ENCODE measurements at places on chromosomes 11 and 22.

- no peak for DNase-seq
Measured at GRCh38 chr22:23105304-23105703, 35.0 kb downstream of the GNAZ start.

DNA sequence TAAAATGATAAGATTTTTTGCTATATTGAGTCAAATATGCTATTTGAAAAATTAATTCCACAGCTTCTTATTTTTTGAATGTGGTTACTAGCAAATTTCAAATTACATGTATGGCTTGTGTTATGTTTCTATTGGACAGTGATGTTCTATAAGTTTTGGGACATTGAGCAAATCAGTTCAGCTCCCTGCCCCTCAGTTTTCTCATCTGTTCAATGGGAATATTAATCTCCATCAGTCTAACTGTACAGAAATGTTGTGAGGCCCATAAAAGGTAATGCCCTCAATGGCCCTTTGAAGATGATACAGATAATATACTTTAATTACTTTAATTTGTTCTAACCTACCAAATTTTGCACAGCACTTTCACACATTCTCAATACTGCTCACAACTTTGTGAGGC, 15.2 kb downstream of the WT1 start:
- no peak for DNase-seq

DNA sequence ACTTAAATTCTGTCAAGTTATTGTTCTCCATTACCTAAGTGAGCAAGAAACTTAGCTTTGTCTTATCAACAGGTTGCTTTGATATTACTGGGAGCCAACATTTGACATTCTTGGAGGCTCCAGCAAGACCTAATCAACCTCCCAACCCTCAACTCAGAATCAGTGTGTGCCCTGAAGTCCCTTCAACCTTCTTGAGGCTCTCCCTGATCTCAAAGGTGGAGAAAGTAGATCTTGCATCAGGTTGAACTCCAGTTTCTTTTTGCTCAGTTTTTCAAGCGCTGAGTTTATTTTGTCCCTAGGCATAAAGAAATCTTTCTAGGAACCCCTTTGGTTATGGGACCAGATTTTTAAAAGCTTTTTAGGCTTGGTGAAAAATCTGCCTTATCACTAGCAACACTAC, 1.4 kb downstream of the FAM111A start:
- DNase-seq = no peak

GRCh38 chr11:3123305-3123704, 41.8 kb downstream of the OSBPL5 start:
- peak; percentile 85 for DNase-seq
